Activated T-cell treated with anti-CD3 and anti-CD28 coated beads, Interleukin-2, amount 50 U/mL, for 48 hours (primary cell): ENCODE measurements at places on chromosomes 11 and 22.
A peak's percentile ranks its signal among the peaks of the same experiment; 100 is the strongest.

DNA sequence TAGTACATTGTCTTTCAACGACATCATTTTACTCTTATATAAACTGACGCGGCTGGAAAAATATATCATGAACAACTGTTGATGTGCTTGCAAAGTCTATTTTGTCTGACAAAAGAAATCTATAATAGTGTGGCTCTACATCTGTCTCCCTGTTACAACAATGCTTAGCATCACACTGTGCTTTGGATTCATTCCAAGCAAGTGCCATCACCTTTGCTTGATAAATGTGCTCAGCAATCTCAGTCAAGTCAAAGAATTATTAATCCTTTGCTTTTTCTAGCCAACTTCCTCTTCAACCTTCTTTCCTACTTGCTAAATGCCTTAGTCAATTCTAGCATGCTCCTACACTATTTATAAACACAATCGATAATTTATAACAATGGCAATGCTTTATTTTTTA lies 140.5 kb downstream of the FCHSD2 start:
- DNase-seq, result no peak

DNA sequence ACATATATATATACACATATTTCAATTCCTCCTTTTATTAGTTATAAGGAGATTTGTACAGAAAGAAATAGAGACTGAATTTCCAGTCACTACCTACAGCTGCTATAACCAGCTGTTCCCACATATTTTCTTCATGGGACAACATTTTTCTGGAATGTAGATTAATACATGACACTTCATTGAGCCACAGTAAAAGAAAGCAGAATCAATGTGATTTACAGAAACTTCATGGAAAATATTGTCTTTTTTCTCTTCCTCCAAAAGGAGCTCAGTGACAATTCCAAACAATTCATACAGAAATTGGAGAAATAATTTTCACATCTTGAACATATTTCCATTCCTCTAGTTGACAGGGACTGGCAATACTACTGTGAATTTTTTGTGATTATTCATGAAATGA lies 249.2 kb downstream of the DLG2 start:
- no peak for DNase-seq

- no peak for DNase-seq
These were observed 12.7 kb upstream of the OR51F1 start for GRCh38 chr11:4782454-4782853.

DNA sequence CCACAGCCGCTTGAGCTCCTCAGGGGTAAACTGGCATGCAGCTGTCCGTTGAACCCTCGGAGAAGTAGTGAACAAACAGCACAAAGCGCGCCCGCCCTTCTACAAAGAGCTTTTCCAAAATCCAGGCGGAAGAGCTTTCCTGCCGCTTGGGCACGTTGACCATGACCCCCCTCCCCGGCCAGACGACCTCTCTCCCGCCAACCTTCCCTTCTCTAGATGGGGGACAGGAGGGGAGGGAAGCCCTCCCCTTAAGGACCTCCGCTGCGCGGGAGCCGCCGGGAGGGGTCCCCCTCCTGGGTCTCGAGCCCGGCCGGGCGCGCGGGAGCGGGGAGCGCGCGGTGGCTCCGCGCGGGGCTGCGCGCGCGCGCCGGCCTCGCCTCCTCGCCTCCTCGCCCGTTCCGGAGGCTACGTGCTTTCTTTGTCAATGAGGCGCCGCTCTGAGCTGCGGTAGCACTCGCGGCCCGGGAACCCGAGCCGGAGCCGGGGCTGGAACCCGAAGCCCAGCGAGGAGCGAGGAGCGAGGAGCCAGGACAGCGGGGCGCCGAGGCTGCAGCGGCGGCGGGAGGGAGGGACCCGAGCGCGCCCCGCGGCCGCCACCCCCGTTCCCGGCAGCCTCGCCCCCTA lies 118.6 kb downstream of the HIPK3 start:
- DNase-seq, result peak; percentile 26

DNA sequence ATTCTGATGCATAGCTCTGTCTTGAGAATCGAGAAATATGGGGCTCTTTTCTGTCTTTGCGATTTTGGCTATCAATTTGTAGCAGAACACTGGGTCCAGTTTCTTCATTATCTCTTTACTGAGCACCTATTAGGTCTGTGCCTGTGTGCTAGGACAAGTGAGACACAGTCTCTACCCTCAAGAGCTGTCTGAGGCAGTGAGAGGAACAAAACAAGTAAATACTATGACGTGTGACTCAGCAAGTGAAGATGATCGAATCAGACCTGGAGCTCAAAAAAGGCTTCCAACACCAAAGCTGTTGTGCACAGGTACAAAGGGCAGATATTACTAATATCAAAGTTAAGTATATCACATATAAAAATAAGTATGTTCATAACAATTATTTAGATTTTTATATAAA lies 52.4 kb downstream of the LGR4 start:
- DNase-seq, result no peak

GRCh38 chr11:3234846-3235245 lies 2.6 kb upstream of the MRGPRE start:
- DNase-seq, result no peak

DNA sequence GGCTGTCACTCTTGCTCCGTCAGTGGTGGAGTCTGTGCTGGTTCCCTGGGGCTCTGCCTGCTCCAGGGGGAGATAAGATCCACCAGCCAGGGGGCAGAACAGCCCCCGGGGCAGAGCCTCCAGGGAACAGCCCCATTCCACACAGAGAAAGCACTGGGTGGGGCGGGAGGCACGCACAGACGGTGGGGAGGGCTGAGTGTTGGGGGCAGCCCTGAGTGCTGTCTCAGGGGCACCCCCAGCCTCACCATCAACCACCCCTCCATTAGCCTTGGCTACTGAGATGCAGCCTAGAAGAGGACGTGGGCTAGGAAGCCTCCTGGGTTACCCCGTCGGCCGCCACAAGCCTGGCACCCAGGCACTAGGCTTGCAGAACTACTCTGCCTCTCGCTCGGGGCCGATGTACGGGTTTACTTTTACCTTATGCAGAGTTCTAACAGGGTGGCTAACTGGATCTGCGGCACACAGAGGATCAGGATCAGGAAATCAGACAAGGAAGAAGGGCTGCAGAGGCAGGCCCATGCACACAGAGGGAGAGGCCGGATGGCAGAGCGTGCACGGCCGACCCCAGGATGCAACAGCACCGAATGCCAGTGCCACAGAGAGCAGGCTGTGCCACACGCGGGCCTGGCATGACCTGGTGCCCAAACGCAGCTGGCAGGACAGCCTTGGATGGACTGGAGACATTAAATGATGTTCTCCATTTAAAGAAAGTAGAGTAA lies 140.5 kb downstream of the CTTN start:
- no peak for DNase-seq

GRCh38 chr22:31496735-31497146 lies 405 bp downstream of the SFI1 start:
- DNase-seq, result no peak

DNA sequence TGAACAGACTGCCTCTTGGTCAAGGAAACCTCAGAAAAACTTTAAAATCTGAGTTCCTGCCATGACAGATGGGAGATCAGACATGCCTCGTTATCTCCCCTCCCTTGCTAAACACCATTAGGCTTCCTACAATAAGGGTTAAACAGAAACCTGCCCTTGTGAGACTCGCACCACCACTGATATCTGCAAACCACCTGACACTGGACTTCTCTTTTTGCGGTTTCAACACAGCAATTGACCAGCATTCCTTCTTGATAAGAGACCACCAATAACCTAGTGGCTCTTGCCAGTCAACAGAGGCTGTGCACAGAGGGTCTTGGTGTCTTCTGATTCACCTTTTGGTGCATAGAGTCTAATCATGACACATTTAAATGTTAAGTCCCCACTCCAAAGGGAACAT lies 4.4 kb downstream of the OR5M8 start:
- DNase-seq, result no peak

- no peak for DNase-seq
These were observed 94.4 kb downstream of the LUZP2 start for GRCh38 chr11:24591283-24591682.

DNA sequence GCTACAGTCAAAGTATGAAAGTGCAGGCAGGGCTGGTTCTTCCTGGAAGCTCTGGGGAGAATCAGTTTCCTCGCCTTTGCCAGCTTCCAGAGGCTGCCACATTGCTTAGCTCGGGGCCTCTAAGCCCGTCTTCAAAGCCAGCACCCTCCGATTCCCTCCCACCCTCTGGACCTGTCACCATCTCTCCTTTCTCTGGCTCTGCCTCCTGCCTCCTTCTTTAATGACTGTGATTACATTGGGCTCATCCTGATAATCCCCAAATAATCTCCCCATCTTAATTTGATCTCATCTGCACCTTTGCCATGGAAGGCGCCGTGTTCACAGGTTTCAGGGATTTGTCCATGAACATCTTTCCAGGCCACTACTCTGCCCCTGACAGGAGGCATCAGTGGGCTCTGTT lies 42.5 kb downstream of the MCM5 start:
- no peak for DNase-seq

GRCh38 chr11:123250892-123251656 lies 56.0 kb upstream of the CLMP start:
- no peak for DNase-seq

- DNase-seq, result no peak
These were observed 128.9 kb downstream of the CCDC34 start for GRCh38 chr11:27234043-27234668.

DNA sequence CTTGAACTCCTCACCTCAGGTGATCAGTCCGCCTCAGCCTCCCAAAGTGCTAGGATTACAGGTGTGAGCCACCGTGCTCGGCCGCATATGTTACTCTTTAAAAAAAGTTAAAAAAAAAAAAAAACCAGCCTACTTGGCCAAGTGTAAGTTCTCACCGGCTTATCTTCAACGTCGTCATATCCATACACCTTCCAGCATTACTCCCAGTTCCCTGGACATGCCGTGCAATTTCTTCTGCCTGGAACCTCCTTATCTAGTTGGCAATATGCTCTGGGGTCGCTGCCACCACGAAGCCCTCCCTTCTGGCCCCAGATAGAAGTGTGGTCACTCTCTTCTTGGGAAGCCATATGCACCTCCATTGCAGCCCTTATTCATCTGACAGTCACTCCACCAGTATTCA lies 36.3 kb upstream of the CBX7 start:
- no peak for DNase-seq

- DNase-seq, result no peak
These were observed 171.0 kb upstream of the ARHGAP20 start for GRCh38 chr11:110883256-110883655.

GRCh38 chr11:93840180-93840579 lies 10.2 kb downstream of the VSTM5 start:
- DNase-seq, result no peak

GRCh38 chr11:3810951-3811350 lies 2.6 kb downstream of the PGAP2 start:
- no peak for DNase-seq

DNA sequence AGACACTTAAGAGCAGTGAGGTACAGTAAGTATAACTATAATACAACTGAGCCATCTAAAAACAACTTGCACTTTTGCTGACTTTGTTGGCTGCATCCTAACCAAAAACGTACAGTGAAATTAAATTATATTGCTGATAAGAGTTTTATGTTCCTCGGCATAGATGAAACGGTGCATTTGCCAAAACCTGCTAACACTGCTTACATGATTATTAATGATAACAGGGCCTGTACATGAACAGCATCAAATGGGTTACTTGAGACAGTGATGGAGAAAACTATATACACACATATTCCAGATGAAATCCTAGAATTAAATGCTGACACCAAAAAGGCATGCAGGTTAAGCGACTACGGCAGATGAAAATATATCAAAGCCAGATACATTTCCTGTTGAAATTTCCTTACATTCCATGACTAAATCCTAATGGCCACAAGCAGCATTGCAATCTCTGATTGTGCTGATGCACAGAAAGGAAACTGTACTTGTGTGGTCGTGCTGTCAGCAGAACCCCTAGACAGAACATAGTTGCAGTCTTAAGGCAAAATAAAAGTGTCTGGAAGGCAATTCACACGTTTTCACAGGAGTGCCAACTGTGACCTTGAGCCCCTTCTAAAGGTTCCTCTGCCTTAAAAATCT lies 143.9 kb downstream of the CADM1 start:
- no peak for DNase-seq

DNA sequence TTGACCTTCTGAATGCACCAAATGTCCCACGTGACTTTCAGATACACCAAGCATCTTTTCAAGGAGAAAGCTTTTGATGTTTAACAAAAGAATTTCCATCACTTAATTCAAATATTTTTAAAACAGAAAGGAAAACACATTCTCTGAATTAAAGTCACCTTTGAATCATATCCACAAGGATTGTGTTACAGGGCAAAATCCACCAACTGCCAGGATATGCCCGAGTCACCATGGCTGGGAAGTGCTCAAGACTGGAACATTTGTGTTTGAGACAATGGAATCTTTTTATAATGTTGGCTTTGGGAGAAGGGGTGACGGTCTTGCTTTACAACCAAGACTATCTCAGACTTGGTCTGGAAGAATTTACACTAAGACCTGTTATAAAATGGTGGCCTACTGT lies 40.8 kb downstream of the BID start:
- DNase-seq, result no peak

GRCh38 chr11:33545931-33546330 lies 154.7 kb downstream of the C11orf91 start:
- no peak for DNase-seq

GRCh38 chr11:20156280-20156875 lies 3.9 kb downstream of the DBX1 start:
- DNase-seq, result peak; percentile 58

- DNase-seq, result no peak
These were observed 46.5 kb downstream of the NEU3 start for GRCh38 chr11:75035256-75035655.

DNA sequence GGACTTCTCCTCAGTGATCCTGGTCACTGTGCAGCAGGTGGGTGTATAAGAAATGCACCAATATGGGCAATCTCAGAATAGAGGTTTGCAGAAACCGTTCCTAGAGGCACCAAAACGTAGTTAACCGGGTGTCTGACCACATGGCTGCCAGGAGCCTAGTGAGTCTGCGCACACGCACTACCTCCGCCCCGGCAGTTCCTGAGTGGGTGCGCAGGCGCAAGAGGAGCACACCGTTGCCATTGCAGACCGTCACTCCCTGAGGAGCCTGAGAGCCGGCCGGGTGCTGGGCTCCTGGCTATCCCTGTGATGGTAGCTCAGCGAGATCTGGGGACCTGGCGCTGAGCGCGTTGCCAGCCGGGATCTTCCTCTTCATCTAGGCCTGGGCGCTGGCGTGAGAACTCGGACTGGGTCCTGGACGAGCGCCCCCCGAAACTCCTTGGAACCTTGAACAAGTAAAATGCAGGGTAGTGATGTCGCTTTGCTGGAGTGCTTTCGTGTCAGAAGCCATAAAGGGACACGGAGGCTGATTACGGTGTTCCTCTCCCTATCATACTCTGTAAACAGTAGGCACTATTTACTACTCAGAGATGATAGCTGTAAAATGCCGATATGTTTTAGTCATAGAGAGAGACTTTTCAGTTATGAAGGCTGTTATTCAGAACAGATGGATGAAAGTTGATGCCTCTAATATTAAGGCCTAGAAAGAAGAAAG lies at the start of gene MS4A13:
Gene MS4A13, plus strand, starts transcription at position 249 of the 712 bp plus-strand sequence. CDS start 2,692 bp downstream, outside the sequence.
- no peak for DNase-seq

GRCh38 chr11:5153574-5154431 lies 754 bp downstream of the OR52A1 start:
- no peak for DNase-seq

- DNase-seq, result no peak
These were observed 10.5 kb downstream of the COMMD9 start for GRCh38 chr11:36278531-36279282.

GRCh38 chr22:44219101-44219870 lies 38.6 kb downstream of the PARVG start:
- no peak for DNase-seq

GRCh38 chr11:2663506-2663905 lies 36.3 kb downstream of the KCNQ1OT1 start:
- peak; percentile 8 for DNase-seq
